A673 (cell line): ENCODE measurements at places on chromosomes 6 and 20. TPM values are rescaled to one million over a fixed set of nuclear protein-coding genes. Genes with fewer than 3 reads are reported as not detected.

The REM1 gene
- not detected in 2 replicates for total RNA-seq

The VSTM2L gene
- total RNA-seq, result 23.3 and 23.5 TPM in 2 replicates

- DNase-seq, result no peak
Measured at GRCh38 chr6:156703719-156704118, 73.5 kb upstream of the ARID1B start.

DNA sequence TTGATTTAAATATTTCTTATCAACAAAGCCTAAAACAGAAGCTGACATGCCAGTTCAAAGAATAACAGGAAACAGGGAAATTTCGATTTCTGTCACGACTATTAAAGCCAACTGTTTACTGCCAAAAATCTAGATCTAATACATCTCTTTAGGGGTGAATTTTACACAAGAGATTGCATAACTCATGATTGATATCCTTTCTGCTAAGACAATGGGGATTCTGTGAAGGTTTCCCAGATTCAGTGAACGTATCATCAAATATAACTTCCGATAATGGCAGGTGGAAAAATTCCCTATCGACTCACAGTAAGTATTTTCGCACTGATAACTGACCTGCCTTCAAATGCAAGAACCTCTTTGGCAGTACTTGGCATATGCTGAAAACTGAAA lies 42.9 kb downstream of the NHSL1 start:
- no peak for DNase-seq

DNA sequence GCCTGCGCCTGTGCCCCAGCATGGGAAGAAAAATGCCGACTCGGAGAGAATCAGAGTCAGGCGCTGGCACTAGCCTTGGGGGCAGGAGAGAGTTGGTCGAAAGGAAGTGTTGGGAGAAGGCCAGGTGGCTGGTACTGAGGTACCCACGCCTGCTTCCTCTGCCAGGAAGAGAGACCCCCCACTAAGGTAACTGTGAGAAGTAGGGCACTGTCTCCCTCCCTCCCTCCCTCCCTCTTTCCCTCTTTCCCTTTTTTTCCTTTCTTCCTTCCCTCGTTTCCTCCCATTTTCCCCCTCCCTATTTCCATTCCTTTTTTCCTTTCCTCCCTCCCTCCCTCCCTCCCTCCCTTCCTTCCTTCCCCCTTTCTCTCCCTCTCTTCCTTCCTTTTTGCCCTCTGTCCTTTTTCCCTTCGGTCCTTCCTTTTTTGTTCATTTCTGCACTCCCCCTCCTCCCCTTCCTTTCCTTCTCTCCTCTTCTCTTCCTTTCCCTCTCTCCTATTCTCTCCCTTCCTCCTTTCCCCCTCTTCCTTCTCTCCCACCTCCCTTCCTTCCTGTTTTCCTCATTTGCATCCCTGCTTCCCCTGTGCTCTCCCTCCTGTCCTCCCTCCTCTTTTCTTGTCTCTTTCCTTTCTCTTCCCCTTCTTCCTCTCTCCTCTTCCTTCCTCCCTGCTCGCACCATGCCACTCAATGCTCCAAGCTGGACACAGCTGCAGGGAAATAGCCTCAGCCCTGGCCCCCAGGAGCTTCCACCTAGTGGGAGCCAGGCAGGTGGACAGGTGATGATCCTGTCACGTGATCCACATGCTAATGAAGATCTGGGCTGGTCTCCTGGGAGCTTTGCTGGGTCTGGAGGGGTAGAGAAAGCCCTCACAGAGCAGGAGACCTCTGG lies 148.0 kb downstream of the DHX35 start:
- DNase-seq, result no peak

GRCh38 chr6:157592541-157592940 lies 211.6 kb downstream of the ZDHHC14 start:
- no peak for DNase-seq
